CD4-positive, alpha-beta T cell treated with Interleukin-6 at 100 ng/mL for 8 hours (primary cell): ENCODE measurements at places on chromosomes 11 and 22.

- no peak for DNase-seq
Measured at GRCh38 chr11:75202195-75202594, 38.4 kb upstream of the TPBGL start.

DNA sequence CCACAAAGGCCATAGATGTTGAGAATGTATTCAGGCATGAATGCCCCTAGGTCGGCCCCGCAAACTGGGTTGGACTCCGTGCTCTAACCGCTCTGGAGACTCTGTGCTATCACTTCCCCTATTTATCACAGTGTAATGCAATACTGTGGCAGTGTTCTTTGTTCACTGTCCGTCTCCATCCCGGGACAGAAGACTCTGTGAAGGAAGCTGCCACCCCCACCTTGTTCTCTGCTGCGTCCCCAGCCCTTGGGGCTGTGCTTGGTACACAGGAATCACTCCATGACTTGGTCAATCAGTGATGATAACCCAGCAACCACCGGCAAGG, 57.6 kb downstream of the TSPAN18 start:
- no peak for DNase-seq

DNA sequence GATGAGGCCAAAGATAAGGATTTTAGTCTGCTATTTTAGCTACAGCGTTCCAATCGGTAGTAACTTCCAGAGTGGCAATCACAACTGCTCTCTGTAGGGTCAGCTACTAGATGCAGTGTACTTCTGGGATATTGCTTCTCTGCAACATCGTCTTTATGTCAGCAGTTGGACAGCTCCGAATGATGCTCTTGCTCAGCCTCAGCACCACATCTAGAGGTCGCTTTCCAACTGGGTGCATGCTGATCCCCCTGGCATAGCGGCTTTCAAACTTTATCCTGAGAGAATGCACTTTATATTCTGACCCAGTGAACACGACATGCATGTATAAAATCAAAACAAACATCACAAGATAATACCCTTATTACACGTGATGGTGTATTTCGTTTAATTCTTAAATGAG, 219.6 kb downstream of the C11orf87 start:
- no peak for DNase-seq

DNA sequence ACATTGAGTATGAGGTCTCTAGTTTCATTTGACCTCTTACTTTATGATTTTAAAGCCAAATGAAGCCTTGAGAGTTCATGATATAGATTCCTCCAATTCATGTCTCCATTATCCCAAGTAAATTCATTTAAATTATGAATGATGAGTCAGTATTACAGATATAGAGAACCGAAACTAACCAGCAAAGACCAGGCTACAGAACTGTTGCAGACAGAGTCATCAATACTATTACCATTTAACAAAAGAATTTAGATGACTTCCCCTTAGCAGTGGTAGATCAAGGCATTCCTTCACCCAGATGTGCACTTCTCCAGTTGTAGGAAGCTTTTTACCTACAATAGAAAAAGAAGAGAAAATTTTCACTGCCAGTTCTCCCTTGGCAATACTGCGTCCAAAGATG, 11.8 kb upstream of the CCDC89 start:
- no peak for DNase-seq

- no peak for DNase-seq
Measured at GRCh38 chr11:1823376-1824220, 11.2 kb upstream of the SYT8 start.

DNA sequence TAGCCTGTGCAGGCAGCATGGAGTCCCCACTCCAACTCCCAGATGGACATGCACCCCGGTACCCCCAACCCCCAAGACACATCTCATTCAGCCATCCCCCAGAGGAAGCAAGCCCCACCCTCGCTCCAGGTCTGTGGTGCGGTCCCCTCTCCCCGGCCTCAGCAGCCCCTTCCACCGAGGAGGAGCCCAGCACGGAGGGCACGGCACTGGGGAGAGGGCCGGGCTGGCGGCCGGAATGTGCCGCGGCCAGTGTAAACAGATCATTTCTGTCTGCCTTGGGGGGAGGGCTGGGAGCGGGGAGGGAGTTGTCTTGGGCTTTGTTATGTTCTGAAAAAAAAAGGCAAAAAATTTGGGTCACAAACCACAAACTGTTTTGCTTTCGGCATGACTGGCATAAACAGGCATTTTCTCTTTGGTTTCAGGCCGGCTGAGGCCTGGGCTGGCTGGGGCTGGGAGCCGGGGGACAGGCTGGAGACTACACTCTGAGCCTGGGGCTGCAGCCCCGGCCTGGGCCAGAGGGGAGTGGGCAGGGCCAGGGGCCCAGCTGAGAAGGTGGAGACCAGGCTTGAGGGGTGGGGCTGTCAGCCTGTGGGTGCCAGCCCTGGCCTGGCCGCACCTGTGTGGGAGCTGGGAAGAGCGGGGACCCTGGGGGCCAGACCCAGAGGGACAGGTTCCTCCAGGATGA, 16.8 kb downstream of the IGF2 start:
- DNase-seq = no peak

DNA sequence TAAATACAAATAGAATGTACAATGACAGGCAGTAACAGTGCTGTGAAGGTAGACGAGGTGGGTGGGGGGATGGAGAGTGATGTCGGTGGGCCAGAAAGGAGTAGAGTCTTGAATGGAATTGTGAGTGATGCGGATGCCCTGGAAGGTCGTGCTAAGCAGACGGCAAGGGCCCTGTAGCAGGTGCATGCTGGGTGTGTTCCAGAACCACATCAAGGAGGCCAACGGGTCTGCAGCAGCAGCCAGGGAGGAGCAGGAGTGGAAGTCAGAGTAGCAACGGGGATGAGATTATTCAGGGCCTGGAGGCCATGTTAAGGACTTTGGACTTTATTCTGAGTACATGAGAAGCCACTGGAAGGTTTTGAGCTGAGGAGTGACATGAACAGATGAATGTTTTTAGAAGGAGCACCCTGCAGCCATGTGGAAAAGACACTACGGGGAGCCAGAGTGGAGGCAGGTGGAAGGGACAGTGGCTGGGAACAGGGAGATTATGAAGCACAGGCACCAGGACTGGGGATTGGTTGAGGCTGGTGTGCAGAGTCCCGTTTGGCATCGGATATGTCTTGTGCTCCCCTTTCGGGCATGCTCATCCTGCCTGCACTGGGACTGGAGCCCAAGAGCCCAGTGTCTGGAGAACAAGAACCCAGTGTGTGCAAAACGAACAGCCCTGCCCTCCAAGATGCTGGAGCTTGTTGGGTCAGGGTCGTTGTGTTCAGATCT, 74.1 kb downstream of the COMMD9 start:
- no peak for DNase-seq

- DNase-seq = no peak
Measured at GRCh38 chr11:33272338-33273107, 15.3 kb downstream of the HIPK3 start.

DNA sequence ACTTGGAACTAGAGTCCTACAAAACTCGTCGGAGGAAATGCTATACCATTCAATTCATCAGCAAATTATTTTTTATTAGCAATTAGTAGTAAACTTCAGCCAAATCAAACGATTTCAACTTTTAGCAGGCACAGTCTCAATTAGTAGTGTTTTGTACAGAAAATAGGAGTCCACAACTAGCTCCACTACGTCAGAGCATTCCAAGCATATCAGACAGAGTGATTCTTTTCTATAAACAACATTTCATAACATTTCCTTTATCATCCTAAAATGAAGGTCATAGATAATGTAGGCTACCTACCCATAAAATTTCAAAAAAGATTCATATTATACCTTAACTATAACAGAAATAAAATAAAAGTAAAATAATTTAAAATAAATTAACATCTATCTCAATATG, 169.9 kb downstream of the KIF18A start:
- no peak for DNase-seq

DNA sequence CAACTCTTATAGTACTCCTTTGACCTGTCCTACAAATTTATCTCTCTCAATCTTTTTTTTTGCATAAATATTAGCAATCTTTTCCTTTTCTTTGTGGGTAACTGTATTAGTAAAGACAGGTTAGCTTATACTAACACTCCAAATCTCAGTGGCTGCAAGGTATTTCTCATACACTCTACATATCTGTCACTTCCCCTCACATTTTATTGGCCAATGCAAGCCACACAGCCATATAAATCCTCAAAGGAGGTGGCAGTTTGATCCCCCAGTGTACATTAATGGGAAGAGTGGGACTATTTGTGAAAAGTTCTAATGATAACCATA, 42.6 kb upstream of the EED start:
- peak; percentile 4 for DNase-seq

GRCh38 chr11:110507328-110507727, 77.6 kb downstream of the FDX1 start:
- no peak for DNase-seq

DNA sequence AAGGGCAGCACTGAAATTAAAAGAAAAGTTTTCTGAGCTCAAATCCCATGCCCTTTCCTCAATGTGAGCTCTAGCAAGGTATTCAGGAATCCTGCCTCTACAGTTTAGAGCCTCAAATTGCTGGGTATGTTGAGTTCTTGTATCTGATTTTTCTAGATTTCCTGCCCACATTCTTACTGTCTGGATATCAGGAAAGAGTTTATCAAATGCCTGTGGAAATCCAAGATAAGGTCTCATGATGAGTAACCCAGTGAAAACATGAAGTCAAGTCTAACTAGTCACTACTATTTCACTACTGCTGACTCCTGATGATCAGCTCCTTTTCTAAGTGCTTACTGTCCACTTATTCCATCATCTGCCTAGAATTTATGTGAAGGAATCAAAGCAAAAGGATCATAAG, 29.8 kb downstream of the LIMK2 start:
- no peak for DNase-seq

DNA sequence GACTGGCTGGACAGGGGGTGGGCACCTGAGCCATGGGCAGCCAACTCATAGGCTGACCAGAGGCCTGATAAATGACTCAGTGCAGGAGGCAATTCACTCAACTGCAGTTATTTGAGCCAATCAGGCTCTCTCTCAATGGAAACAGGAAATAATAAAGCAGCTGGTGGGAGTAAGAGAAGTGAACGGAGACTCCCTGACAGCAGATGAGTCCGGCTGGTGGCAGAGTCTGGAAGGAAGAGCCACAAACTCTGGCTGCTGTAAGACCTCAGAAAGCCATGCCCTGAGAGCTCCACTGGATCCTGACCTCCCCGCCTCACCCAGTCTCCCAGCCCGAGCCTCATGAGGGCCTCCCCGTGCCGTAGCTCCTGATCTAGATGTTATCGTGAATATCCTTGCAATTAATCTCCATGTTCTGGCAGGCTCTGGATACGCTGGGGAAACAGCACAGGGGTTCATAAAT, 69.8 kb downstream of the TRIM29 start:
- DNase-seq = no peak

GRCh38 chr11:41403458-41403857, 56.0 kb downstream of the LRRC4C start:
- no peak for DNase-seq

- DNase-seq = no peak
Measured at GRCh38 chr11:19595840-19596751, 116.5 kb upstream of the NAV2 start.

DNA sequence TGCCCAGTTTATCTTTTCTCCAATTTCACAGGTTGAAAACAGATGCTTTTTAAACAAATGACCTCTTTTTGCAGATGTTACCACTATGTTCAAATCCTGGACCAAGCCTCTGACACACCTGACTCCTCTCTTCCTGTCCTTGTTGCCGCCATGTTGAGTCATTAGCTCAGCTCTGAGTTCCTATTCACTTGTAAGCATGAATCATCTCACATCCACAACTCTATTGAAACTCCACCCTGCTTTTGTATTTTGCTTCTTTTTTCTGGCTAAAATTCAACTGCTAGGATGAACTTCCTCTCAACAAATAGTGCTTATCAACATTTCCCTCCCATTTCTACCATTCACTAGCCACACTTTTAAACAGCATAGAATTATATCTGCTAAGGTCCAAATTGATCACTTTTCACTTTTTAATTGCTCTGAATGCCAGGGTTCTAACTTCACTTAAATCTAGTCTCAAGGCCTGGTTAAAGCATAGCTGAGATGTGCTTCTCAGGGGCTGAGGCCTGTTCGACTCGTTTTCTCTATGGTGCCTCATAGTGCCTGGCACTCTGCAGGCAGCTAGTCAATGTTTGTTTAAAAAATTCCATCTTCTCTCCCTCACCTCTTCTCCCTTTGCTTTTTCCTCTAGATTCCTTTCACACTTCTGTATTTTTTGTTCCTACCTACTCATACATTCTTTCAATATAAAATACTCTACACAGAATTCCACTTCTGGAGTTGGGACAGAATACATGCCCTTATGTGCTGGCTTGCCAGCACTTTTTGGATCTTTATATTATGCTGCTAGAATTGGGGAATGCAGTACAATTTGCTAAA, 3.9 kb downstream of the JOSD1 start:
- peak; percentile 45 for DNase-seq
